ENCODE measurements at places on chromosomes 11 and 22.

- no peak for DNase-seq
Observed at GRCh38 chr11:16973338-16973964, 40.8 kb downstream of the PLEKHA7 start.

- no peak for DNase-seq
Observed at GRCh38 chr11:95816037-95816436, 25.7 kb downstream of the CEP57 start.

DNA sequence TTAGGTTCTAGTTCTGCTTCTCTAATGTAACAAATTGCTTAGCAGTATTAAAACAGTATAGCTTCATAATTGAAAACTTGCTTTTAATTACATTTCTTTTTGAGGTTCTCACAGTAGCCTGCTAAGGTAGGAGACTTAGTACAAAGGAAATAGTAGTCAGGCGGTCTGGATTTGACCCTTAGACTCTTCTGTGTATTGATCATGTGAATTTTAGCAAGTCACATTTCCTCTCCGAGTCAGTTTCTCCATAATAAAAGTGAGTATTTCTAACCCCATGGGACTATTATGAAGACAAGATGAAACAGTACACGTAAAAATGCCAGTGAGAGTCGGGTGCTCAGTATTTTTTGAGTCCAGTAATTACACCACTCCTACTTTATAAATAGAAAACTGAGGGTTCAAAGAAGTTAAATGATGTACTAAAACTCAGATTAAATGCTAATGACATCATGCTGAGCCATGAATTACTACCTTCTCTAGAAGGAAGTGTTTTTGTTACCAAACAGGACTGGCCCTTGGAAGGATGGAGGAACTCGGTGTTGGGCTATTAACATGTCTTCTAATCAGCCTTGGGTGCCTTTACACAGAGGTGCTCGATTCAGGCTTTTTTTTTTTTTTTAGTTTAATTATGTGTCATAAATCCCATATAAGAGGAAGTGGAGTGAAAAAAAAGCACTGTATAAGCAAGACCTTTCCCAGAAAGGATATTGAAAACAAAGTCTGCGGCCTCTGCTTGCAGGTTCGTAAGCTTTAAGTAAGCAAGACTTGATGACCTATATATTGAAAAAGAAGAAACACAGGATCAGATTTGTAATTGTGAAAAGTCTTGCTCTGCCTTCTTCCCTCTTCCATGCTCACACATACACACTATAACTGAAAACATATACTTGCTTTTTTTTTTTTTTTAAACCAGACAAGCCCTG, 109.0 kb downstream of the EMSY start:
- no peak for DNase-seq

- no peak for DNase-seq
Observed at GRCh38 chr11:95485115-95485900, 254.3 kb upstream of the SESN3 start.

DNA sequence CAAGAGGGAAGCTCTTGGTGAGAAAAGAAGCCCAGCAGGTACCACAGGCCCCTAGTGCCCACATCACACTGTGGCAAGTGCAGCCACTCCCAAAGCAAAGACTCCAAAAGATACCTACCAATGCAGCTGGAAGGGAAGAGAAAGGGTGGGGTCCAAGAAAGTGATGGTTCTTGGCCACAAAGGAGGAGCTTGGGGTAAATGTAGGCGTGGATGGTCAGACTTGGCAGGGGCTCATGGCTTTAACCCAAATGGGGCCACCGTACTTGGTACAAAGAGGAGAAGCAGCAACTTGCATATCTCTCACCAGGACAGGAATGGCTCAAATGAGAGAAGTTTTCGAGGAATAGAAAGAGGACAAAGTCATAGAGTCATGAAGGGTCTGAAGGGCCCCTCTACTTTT, 4.8 kb downstream of the MAP3K11 start:
- no peak for DNase-seq

GRCh38 chr11:9753021-9753420, 89.1 kb downstream of the SWAP70 start:
- DNase-seq = no peak

DNA sequence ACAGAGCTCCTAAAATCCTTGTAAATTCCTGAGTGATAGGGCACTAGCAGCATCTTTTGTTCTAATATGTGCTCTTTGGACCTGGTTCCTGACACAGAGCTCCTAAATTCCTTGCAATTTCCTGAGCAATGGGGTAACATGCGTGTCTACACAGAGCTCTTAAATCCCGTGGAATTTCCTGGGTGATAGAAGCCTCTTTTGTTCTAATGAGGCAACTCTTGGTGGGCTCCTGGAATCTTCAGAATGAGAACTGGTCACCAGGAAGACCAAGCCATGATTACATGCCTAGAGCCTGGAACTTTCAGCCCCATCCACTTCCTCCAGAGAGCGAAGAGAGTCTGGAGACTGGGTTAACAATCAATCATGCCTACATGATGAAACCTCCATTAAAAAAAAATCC, 19.0 kb downstream of the RSF1 start:
- DNase-seq = no peak

DNA sequence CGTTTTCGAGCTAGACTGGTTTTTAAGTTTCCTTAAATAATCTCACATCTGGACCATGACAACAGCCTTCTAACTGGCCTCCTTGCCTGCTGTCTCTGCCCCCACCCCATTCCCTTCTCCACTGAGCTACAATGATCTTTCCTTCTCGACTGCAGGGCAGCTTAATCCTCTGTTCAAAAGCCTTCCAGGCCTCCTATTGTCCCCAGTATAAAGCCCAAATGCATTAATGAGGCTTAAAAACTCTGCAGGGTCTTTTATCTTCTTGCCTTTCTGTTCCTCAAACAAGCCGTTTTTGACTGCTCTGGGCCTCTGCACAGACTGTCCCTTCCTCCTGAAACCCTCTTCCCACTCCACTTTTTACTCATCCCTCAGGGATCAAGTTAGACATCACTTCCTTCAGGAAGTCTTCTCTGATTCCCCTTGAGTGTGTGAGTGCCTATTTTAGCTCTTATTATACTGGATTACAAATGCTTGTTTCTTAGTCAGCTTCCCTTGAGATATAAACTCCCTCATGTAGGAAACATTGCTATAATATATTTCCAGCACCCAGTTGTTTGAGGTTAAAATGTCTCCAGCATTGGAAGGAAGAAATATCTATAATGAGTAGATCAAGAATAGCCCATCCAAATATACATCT, 23.6 kb upstream of the PAMR1 start:
- no peak for DNase-seq

- no peak for DNase-seq
Observed at GRCh38 chr22:31509061-31509762, 12.9 kb downstream of the SFI1 start.
